ENCODE measurements at places on chromosomes 1 and 21.

DNA sequence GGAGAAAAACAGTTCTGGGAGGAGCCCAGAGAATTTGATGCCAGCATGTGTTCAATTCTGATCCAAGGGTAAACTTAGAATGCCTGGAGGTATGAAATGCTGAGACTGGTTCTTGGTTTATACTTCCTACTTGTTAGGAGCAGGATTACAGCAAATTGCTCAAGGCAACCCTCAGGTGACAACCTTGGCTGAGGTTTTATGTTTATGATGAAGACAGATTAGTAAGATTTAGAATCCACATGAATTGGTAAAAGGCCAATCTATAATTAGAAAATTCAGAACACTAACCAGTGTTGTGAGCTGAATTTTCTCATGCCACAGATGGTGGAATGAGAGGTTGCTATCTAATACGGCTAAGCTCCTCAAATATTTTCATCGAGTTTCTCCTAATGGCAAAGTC is 235.3 kb upstream of the NRIP1 start:
- no peak for DNase-seq

DNA sequence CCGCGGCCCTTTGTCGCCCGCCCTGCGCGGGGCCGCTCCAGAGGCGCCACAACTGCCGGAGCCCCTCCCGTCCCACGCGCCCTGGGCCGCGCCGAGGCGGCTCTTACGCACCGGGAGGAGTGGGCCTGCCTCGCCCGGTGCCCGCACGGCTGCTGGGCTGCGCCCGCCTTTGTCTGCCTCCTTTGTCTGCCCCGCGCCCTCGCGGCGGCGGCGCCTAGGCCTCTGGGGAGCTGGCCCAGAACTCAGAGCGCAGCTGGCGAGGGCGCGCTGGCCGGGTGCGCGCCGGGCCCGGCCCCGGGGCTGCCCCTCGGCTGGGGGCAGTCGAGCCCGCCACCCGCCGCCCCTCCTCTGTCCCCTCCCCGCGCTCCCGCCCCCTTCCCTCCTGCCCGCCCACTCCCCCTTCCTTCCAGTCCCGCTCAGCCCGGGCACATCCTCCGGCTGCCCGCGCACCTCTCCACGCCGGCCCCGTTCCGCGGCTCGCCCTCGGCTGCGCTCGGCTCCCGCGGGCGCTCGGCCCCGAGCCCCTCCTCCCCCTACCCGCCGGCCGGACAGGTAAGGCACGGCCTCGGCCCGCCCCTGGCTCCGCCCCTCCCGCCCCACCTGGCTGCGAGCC is at the start of gene DRAXIN:
TSS of gene DRAXIN (plus strand) at position 409 of the 613 bp plus-strand sequence. CDS start 14,549 bp downstream, outside the sequence.
- no peak for DNase-seq

- DNase-seq, result peak; percentile 81
Observed at GRCh38 chr1:206470692-206471414, 577 bp downstream of the IKBKE start.

DNA sequence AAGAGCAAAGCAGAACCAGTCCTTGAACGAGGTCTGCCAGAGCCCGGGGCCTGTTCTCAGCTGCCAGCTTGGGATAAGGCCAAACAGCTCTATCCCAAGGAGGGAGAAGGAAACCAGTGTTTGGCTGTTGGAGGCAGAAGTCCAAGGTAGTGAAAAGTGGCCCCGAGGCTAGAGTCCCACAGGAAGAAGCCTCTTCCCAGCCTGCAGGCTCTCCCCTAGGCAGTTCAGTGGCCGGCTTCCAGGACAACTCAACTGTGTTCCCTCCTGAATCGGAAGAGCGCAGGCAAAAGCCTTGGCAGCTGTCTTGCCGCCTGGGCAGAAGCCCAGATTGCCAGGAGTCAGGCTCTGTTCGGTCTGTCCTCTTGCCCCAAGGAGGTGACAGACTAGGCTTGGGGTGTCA is 19.3 kb downstream of the QSOX1 start:
- DNase-seq, result no peak

All from COLO829 (cell line).